ENCODE measurements at places on chromosomes 12 and 14.

GRCh38 chr14:92386637-92387036 is 63.7 kb downstream of the SLC24A4 start:
- no peak for DNase-seq

DNA sequence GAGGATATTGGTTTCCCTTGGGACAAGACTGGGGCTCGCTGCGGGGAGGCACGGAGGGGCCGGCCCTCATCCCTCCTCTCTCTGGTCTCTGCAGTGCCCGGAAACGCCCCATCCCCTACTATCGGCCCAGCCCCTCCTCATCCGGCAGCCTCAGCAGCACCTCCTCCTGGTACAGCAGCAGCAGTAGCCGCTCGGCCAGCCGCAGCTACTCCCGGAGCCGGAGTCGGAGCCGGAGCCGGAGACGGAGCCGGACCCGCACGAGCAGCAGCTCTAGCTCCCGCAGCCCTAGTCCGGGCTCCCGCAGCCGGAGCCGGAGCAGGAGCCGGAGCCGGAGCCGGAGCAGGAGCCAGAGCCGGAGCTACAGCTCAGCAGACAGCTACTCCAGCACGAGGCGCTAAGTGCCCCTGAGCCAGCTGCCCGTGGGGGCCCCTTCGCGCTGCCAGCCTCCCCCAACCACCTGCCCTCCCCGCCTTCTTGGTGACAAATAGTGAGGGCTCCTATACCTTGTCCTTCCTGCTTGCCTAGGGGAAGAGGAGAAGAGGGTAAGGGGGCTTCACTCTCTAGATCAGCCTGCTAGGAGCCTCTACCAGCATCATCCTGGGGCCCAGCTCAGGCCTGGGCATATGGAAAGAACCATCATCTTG is 22.2 kb upstream of the HSPB8 start:
- no peak for DNase-seq

DNA sequence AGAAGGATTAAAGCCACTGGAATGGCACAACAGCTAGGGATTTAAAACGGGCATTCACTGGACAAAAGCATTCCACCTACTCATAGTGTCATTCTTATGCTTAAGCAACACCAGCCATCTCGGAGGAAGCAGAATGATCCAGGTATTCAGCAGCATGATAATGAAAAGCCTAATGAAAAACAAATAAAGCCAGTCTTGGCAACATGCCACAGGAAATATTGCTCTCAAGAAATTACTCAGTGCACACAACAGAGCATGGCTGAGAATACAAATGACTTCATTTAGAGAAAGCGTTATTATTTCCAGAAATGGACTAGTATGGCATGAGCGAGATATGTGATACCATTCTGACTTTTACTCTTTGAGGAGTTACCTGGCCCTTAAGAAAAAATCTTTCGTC is 442.2 kb downstream of the APAF1 start:
- DNase-seq: no peak

GRCh38 chr14:66074537-66074936 is 411.6 kb upstream of the CCDC196 start:
- DNase-seq: no peak

DNA sequence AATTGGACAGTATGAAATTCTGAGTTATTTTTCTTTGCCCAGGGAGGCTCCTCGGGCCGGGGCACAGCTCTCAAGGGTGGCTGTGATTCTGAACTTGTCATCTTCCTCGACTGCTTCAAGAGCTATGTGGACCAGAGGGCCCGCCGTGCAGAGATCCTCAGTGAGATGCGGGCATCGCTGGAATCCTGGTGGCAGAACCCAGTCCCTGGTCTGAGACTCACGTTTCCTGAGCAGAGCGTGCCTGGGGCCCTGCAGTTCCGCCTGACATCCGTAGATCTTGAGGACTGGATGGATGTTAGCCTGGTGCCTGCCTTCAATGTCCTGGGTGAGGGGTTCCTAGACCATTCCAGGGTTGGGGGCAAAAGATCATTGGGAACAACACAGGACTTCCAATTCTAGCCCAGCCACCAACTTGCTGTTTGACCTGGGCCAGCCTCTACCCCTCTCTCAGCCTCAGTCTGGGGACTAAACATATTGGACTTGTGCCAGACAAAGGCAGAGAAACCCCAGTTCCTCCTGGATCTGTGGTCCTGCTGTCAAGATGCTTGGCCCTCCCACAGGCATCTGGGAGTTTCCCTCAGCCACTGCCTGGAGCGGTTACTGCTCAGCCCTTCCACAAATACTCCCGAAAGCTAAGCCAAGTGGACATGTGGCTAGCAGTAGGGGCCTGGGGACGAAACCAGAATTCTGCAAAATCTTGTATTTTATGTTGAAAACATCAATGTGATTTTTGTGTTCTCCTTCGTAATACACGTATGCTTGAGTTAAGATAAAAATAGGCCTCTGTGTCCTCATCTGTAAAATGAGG is 3.5 kb downstream of the OAS3 start:
- DNase-seq: no peak

- no peak for DNase-seq
Observed at GRCh38 chr12:13152281-13152680, 44.2 kb upstream of the EMP1 start.

- DNase-seq: no peak
Observed at GRCh38 chr12:98064501-98064900, 450.9 kb upstream of the TMPO start.

GRCh38 chr12:1583421-1584078 is 10.8 kb downstream of the FBXL14 start:
- peak; percentile 76 for DNase-seq

GRCh38 chr12:56897844-56898361 is 36.3 kb downstream of the SDR9C7 start:
- DNase-seq: no peak

GRCh38 chr12:96456265-96456974 is 33.0 kb upstream of the CFAP54 start:
- DNase-seq: no peak

DNA sequence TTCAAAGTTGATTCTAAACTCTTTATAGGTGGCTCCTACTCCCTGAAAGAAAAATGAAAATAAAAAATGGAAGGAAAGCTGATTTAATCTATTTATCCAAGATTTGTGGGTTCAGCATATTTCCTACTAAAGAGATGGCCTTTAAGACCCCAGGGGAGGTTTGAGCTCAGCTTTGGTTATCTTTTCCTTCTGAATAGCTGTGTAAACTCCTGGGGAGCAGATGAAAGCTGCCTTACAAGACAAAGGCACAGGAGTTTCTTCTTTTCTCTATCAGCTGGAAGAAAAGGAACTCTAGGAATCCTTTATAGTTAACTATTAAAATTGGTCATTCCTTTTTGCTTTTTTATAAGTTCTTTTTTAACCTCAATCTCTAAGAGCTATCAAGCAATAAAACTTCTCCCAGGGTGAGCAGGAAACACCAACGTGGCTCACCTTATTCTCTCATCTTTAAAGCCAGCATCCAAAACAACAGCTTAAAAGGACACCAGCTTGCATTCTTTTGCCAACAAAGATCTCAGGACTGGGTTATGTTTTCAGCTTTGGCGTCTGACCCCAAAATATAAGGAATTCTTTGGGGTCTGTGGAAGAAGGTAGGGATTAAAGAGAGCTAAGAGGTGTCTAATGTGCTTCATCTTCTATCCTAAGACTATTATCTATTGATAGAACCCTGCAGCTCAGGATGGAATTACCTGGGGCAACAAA is 371.7 kb upstream of the KITLG start:
- DNase-seq: no peak

DNA sequence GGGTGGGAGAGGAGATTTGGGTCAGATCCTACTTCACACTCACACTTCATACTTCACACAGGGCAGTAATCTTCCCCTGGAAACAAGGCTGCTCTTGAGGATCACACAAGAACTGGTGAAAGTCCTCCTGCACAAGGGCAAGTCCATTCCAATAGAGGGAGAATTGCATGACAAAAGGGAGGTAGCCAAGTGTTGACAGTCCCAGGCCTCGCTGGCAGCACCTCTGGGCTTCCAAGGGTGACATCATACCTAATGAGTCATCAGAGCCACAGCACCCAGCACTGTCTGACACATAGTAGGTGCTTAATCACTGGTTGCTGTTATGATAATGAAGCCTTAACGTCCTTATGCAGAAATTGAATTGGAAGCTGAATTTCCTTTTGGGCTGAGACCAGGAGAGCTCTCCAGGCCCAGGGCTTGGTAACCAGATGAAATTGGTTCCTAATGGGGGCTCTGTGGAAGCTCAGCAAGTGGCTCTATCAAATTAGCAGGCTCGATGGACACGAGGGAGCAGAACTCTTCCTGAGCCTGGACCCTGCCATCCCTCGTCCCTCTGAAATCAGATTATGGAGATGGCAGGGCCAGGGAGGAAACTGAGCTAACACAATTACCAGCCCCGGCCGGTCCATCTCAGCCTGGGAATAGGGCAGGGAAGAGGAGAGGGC is 58.8 kb upstream of the ACTN1 start:
- DNase-seq: no peak

- DNase-seq: no peak
Observed at GRCh38 chr14:36067428-36068187, 108.9 kb downstream of the PTCSC3 start.

- no peak for DNase-seq
Observed at GRCh38 chr12:124663206-124663605, 95.8 kb upstream of the NCOR2 start.

GRCh38 chr12:6866920-6867412 is 365 bp upstream of the TPI1 start:
- DNase-seq: no peak

Data from HS-5 (cell line).